Pancreas (tissue), 10 donors: ENCODE measurements at places on chromosomes 6 and 20. TPM values are rescaled to one million over a fixed set of nuclear protein-coding genes. Genes with fewer than 3 reads are reported as not detected.

- no peak overlapping the region for H3K4me3 ChIP-seq
- H3K36me3 ChIP-seq = no peaks in the 10 kb centered on the region
These were observed 298.1 kb downstream of the TFAP2B start for GRCh38 chr6:51116723-51117122.

GRCh38 chr6:31483392-31483791 is 14.6 kb upstream of the MICB start:
- no peak for DNase-seq
- H3K4me3 ChIP-seq = no peak overlapping the region
- H3K27me3 ChIP-seq = no peaks in the 10 kb centered on the region
- no peak overlapping the region for H3K27ac ChIP-seq
- H3K36me3 ChIP-seq = no peaks in the 10 kb centered on the region
- no peaks in the 10 kb centered on the region for H3K4me1 ChIP-seq

DNA sequence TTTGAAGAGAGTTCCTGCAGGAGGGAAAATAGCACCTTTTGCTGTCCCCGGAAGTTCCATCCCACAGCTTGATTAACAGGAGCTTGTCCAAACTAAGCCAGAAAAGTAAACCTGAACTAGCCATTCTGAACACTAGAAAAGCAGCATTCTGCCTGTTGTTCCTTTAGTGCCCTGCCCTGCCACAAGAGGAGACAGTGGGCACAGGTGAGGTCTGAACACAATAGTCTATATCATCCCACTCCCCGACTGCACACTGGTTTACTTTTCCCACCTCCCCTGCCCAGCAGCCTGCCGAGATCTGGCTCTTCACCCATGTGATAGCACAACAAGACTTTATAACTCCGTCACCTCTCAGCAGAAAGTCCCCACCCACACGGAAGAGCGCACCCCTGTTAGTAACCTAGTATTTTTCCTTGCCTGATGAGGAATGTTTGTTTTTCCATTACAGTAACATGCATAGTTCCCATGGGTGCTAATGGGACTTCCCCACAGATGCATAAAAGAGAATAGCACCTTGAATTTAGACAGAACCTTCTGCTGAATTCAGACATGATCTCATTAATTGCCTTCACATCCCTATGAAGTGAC is 59.7 kb downstream of the TFAP2A start:
- DNase-seq = no peak
- no peaks in the 10 kb centered on the region for H3K36me3 ChIP-seq
- no peaks in the 10 kb centered on the region for H3K27me3 ChIP-seq
- no peak overlapping the region for H3K27ac ChIP-seq
- no peak overlapping the region for H3K4me3 ChIP-seq

GRCh38 chr6:82775981-82776380 is 289.7 kb downstream of the UBE3D start:
- no peak for DNase-seq
- no peaks in the 10 kb centered on the region for H3K27me3 ChIP-seq
- H3K4me3 ChIP-seq = no peak overlapping the region
- H3K4me1 ChIP-seq = no peaks in the 10 kb centered on the region

DNA sequence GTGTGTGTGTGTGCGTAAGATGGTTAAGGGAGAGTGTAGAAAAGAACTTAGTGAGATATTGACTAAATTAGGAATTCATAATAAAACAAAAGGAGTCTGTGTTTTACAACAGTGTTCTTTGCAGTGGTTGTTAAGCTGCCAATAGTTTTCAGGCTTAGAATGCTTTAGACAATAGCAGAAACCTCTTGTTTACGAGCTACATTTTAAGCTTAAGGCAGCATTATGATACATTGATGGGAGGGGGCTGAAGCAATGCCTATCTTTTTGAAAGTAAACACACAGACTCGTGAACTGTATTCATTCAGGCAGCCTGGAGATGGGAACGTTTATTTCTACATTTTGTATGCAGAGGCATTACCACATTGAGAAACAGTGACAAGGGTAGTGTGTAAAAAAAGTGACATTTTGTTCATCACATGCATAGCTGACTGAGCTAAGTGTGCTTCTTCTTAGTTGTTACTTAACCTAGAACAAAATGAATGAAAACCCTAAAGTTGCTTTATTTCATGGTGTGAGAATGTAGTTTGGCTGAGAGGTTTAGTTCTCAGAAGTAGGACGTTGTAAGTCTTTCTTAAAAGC is 21.2 kb downstream of the CLVS2 start:
- no peak for DNase-seq
- H3K27ac ChIP-seq = no peak overlapping the region
- H3K36me3 ChIP-seq = no peaks in the 10 kb centered on the region

DNA sequence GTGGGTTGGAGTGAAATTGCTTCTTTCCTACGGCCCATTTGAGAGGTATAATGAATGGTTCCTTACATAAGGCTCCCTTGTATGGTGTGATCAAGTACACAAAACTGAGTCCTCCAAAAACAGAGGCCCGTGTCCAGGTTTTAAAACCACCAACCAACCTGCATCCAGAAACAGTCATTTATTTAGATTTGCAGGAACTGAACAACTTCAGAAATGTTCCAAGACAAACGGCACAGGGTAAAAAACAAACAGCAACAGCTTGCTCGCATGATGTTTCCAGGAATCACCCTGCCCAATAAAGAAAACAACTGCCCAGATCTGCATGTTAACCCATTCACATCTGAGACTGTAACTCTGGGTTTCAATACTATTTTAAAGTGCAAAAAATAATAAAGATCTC is 40.2 kb upstream of the TRAM2 start:
- no peak overlapping the region for H3K4me3 ChIP-seq
- no peaks in the 10 kb centered on the region for H3K4me1 ChIP-seq
- H3K27ac ChIP-seq = no peak overlapping the region
- H3K27me3 ChIP-seq = no peaks in the 10 kb centered on the region

DNA sequence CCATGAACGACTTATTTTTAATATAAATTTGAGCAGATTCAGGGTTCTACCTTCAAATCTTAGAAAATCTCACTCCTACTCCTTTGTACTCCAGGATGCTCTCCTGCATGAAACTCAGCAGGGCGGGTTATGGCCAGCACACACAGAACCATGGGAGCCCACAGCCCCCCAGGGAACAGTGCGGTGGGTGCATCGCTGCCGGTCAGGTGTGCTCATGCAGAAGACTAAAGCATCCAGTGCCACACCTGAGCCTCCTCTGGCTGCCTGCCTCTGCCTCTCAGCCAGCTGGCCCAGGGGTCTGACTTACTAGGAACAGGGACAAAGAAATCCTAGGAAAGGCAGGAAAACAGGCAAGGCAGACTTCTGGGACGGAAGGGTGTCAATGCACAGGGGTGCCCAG is 31.8 kb downstream of the EZR start:
- peaks cover 8% of the 10 kb centered on the region for H3K4me1 ChIP-seq
- H3K36me3 ChIP-seq = peaks cover 18% of the 10 kb centered on the region
- no peaks in the 10 kb centered on the region for H3K27me3 ChIP-seq
- no peak overlapping the region for H3K4me3 ChIP-seq

- no peak for DNase-seq
- peaks cover 13% of the 10 kb centered on the region for H3K4me1 ChIP-seq
- no peaks in the 10 kb centered on the region for H3K36me3 ChIP-seq
- no peaks in the 10 kb centered on the region for H3K27me3 ChIP-seq
- H3K27ac ChIP-seq = no peak overlapping the region
These were observed 243.5 kb downstream of the TMEM242 start for GRCh38 chr6:157079771-157080170.

The DNAH8 gene
- total RNA-seq = not detected

The MYL9 gene
- total RNA-seq = 12.7 TPM

The MYCT1 gene
- 2.0 TPM for total RNA-seq

The SLC22A23 gene
- total RNA-seq = 24.4 TPM
